CD4-positive, alpha-beta memory T cell (primary cell): ENCODE measurements at places on chromosomes 1 and 21.

GRCh38 chr1:244370060-244370637, 81.6 kb downstream of the ADSS2 start:
- no peaks in the 10 kb centered on the region for H3K36me3 ChIP-seq
- H3K27ac ChIP-seq = no peak overlapping the region
- H3K27me3 ChIP-seq = no peaks in the 10 kb centered on the region
- no peak for DNase-seq
- no peak overlapping the region for H3K4me3 ChIP-seq
- no peaks in the 10 kb centered on the region for H3K4me1 ChIP-seq

- DNase-seq = no peak
- no peaks in the 10 kb centered on the region for H3K36me3 ChIP-seq
- H3K4me3 ChIP-seq = no peak overlapping the region
- H3K27ac ChIP-seq = no peak overlapping the region
- no peaks in the 10 kb centered on the region for H3K4me1 ChIP-seq
Observed at GRCh38 chr1:244941121-244941520, 76.8 kb upstream of the HNRNPU start.

- DNase-seq = no peak
- H3K4me1 ChIP-seq = no peaks in the 10 kb centered on the region
- no peak overlapping the region for H3K27ac ChIP-seq
- H3K36me3 ChIP-seq = no peaks in the 10 kb centered on the region
- H3K4me3 ChIP-seq = no peak overlapping the region
- H3K27me3 ChIP-seq = no peaks in the 10 kb centered on the region
Observed at GRCh38 chr1:177703888-177704446, 265.9 kb downstream of the SEC16B start.

- H3K4me3 ChIP-seq = no peak overlapping the region
- no peak overlapping the region for H3K27ac ChIP-seq
- no peaks in the 10 kb centered on the region for H3K4me1 ChIP-seq
- H3K27me3 ChIP-seq = no peaks in the 10 kb centered on the region
Observed at GRCh38 chr1:182762536-182762935, 27.0 kb upstream of the NPL start.

DNA sequence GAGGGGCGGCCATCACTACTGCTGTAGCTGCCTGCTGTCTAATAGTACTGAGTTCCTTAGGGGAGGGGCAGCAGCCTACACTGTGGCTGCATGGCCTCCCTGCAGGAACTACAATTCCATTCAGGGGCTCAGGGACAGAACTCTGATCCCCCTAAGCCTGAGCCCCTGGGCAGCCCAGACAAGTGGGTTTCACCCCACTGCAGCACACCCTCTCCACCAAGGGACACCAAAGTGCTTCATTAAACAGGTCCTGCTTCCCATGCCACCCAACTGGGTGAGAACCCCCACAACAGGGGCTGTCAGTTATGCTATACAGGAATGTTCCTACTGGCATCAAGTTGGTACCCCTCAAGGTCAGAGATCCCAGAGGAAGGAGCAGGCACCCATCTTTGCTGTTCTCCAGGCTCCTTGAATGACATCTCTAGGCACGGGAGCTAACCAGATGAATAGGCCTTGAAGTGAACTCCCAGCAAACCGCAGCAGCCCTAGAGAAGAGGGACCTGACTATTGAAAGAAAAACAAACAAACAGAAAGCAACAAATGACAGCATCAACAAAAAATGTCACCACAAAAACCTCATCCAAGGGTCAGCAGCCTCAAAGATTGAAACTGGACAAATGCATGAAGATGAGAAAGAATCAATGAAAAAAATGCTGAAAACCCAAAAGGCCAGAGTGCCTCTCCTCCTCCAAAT, 437.4 kb downstream of the NUF2 start:
- no peak for DNase-seq
- no peak overlapping the region for H3K4me3 ChIP-seq
- no peaks in the 10 kb centered on the region for H3K4me1 ChIP-seq
- no peaks in the 10 kb centered on the region for H3K36me3 ChIP-seq

DNA sequence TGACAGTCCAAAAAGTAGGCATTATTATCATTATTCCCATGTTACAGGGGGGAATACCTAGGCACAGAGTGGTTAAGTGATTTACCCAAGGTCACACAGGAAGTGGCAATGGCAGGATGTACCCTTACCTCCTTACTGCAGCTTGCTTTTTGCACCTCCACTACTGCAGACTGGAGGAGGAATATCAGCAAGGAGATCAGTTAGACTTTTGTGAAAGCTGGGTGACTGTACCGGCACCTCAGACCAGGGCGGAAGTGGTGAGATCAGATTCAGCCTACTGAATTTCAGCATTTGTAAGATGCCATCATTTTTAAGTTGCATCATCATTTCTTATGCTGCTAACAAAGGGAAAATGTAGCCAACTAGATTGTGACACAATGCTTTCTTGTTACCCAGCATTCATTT, 4.5 kb downstream of the ADARB1 start:
- H3K4me1 ChIP-seq = peaks cover 86% of the 10 kb centered on the region
- no peaks in the 10 kb centered on the region for H3K36me3 ChIP-seq
- peak overlapping the region; percentile 57 for H3K27ac ChIP-seq
- H3K4me3 ChIP-seq = no peak overlapping the region
- H3K27me3 ChIP-seq = no peaks in the 10 kb centered on the region

- no peaks in the 10 kb centered on the region for H3K4me1 ChIP-seq
- no peak for DNase-seq
- H3K4me3 ChIP-seq = no peak overlapping the region
- no peaks in the 10 kb centered on the region for H3K36me3 ChIP-seq
- no peak overlapping the region for H3K27ac ChIP-seq
- H3K27me3 ChIP-seq = no peaks in the 10 kb centered on the region
Observed at GRCh38 chr1:75471252-75471651, 139.7 kb downstream of the SLC44A5 start.

GRCh38 chr1:17915511-17916197, 160.5 kb downstream of the ACTL8 start:
- DNase-seq = no peak
- no peak overlapping the region for H3K4me3 ChIP-seq
- H3K4me1 ChIP-seq = no peaks in the 10 kb centered on the region

GRCh38 chr1:245156736-245157505, 2.1 kb downstream of the KIF26B start:
- H3K27ac ChIP-seq = no peak overlapping the region
- H3K36me3 ChIP-seq = no peaks in the 10 kb centered on the region
- H3K4me1 ChIP-seq = peaks cover 35% of the 10 kb centered on the region
- H3K27me3 ChIP-seq = peaks cover 28% of the 10 kb centered on the region
- no peak for DNase-seq
- H3K4me3 ChIP-seq = peak overlapping the region; percentile 36

- no peak overlapping the region for H3K4me3 ChIP-seq
- H3K27me3 ChIP-seq = no peaks in the 10 kb centered on the region
- no peak for DNase-seq
Observed at GRCh38 chr1:186994897-186995296, 166.1 kb downstream of the PLA2G4A start.

GRCh38 chr1:226276077-226276682, 32.8 kb downstream of the LIN9 start:
- H3K4me1 ChIP-seq = no peaks in the 10 kb centered on the region
- H3K36me3 ChIP-seq = no peaks in the 10 kb centered on the region
- H3K27ac ChIP-seq = no peak overlapping the region
- no peaks in the 10 kb centered on the region for H3K27me3 ChIP-seq
- no peak for DNase-seq

DNA sequence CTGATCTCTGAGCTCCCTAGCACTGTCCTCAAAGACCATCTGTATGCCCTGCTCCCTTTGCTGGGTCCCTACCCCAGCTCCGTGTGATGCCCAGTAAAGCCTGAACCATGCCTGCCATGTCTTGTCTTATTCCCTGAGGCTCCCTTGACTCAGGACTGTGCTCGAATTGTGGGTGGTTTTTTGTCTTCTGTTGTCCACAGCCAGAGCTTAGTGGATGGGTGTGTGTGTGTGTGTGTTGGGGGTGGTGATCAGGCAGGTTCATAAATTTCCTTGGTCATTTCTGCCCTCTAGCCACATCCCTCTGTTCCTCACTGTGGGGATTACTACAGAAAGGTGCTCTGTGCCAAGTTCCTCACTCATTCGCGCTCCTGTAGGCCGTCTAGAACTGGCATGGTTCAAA, 5.7 kb downstream of the GSTM5 start:
- H3K27me3 ChIP-seq = no peaks in the 10 kb centered on the region
- DNase-seq = no peak

GRCh38 chr1:28779751-28780408, 32.1 kb upstream of the OPRD1 start:
- H3K4me3 ChIP-seq = no peak overlapping the region
- peaks cover 2% of the 10 kb centered on the region for H3K4me1 ChIP-seq
- DNase-seq = no peak
- no peak overlapping the region for H3K27ac ChIP-seq
- H3K27me3 ChIP-seq = no peaks in the 10 kb centered on the region
- no peaks in the 10 kb centered on the region for H3K36me3 ChIP-seq

- DNase-seq = no peak
- H3K27ac ChIP-seq = no peak overlapping the region
- H3K4me1 ChIP-seq = no peaks in the 10 kb centered on the region
- H3K4me3 ChIP-seq = no peak overlapping the region
- no peaks in the 10 kb centered on the region for H3K36me3 ChIP-seq
- no peaks in the 10 kb centered on the region for H3K27me3 ChIP-seq
Observed at GRCh38 chr1:113452921-113453770, 62.8 kb downstream of the MAGI3 start.

DNA sequence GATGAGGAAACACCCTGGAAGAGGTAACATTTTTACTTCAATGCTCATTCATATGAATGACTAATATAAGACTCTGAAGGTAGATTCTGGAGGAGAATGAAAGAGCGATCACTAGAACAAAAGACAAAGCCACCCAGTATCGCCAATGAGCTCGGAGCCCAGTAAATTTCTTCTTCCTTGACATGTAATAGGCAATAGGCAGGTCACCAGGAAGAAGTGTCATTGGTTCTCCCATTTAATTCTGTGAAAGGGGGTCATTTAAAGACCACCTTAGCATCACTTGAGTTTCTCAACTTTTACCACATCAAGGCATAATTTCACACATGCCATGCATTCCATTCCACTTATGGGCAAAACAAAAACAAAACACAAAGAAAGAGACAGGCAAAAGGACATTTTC, 7.9 kb downstream of the TNFSF18 start:
- H3K4me1 ChIP-seq = peaks cover 9% of the 10 kb centered on the region
- no peaks in the 10 kb centered on the region for H3K36me3 ChIP-seq
- H3K27ac ChIP-seq = no peak overlapping the region
- no peak for DNase-seq
- H3K4me3 ChIP-seq = no peak overlapping the region

DNA sequence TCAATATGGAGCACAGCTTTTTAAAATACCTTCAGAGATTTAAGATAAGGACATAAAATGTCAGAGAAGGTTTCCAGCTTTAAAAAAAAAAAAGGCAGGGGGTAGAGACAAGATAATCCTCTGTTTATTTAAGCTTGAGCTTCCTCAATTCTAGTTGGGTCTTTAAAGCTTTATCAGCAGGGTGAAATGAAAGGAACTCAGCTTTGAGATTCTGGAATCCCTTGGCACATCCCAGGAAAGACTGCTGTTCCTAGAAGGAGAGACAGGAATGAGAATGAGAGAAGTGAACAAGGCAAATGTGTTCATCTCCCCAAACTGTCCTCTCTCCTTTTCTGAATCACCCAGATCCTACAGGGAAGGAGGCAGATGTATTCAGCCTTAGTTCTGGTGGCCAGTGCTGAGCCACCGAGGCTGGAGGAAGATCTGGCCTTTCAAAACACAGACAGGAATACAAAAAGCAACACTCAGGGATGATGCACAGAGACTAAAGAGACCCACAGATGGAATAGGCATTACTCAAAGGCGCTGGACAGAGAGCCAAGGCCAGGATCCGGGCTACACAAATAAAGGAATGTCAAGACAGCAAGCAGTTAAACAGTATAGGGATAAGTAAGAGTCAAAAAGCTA, 385.8 kb upstream of the DUSP10 start:
- DNase-seq = no peak
- no peaks in the 10 kb centered on the region for H3K27me3 ChIP-seq
- H3K4me1 ChIP-seq = no peaks in the 10 kb centered on the region
- no peak overlapping the region for H3K27ac ChIP-seq
- no peak overlapping the region for H3K4me3 ChIP-seq

DNA sequence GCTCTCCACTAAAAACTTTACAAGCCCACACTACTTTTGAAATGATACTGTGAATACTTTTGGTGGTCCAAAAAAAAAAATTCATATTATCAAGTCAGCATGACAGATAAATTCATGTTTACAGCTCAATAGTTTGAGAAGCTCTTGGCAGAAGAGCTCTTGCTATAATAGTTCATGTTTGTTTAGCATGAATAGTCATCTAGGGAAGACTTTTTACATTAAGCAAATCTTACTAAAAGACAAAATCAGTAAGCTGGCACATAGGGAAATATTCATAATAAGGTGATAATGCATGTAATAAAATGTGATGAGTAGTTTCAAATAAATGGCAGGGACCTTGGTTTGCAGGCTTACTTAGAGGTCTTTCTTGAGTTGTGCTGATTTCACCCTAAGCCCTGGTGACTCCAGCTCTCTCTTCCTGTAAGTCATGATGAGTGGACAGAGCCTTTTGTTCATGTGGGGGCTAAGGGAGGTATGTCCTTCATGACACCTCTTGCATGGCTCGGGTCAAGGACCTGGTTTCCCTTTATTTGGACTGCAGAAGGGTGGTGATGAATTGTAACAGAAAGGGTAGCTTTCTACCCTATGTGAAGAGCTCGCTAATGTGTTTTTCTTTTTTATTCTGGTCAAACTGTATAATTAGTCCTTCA, 166.7 kb downstream of the GABPA start:
- H3K36me3 ChIP-seq = no peaks in the 10 kb centered on the region
- H3K27me3 ChIP-seq = no peaks in the 10 kb centered on the region
- no peaks in the 10 kb centered on the region for H3K4me1 ChIP-seq
- no peak for DNase-seq
- H3K27ac ChIP-seq = no peak overlapping the region
- H3K4me3 ChIP-seq = no peak overlapping the region

DNA sequence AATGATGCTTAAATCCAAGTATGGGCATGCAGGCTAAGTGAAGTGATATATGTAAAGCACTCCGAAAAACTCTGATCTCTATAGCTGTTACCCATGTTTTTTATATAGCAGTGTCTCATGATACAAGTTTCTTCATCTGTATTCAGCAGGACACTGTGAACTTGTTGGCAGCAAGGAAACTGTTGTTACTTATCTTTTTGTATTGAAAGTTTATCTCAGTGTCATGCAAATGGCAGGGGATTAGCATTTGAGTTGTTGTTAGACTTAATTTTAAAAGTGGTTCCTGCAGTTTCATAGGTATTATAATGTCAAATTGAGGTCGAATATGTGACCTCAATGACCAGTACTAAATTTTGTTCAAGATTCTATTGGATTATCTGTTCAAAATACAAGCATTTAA, 47.9 kb downstream of the NCAM2 start:
- H3K36me3 ChIP-seq = no peaks in the 10 kb centered on the region
- no peaks in the 10 kb centered on the region for H3K27me3 ChIP-seq
- no peak overlapping the region for H3K4me3 ChIP-seq
- H3K27ac ChIP-seq = no peak overlapping the region

DNA sequence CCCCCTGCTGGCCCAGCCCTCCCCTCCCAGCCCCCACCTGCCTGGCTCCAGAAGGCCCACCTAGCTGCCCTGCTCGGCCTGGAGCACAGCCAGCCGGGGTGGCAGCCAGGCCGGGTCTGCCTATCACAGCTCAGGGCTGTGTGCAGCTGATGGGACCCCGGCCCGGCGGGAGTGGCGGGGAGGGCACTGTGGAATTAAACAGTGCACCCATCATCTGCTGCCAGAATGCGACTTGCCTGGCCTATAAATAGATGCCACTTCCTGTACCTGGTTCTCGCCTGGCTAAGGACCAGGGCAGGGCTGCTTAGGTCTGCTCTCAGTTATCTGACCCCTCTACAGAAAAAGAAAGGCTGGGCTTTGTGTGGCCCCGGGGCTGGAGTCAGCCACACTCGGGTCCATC, 98.2 kb upstream of the VAMP3 start:
- DNase-seq = no peak
- H3K27me3 ChIP-seq = no peaks in the 10 kb centered on the region
- H3K27ac ChIP-seq = no peak overlapping the region
- peaks cover 10% of the 10 kb centered on the region for H3K4me1 ChIP-seq
- H3K36me3 ChIP-seq = no peaks in the 10 kb centered on the region
